Hypothalamus (tissue), 51 donors: ENCODE measurements at places on chromosomes 3 and 15.

DNA sequence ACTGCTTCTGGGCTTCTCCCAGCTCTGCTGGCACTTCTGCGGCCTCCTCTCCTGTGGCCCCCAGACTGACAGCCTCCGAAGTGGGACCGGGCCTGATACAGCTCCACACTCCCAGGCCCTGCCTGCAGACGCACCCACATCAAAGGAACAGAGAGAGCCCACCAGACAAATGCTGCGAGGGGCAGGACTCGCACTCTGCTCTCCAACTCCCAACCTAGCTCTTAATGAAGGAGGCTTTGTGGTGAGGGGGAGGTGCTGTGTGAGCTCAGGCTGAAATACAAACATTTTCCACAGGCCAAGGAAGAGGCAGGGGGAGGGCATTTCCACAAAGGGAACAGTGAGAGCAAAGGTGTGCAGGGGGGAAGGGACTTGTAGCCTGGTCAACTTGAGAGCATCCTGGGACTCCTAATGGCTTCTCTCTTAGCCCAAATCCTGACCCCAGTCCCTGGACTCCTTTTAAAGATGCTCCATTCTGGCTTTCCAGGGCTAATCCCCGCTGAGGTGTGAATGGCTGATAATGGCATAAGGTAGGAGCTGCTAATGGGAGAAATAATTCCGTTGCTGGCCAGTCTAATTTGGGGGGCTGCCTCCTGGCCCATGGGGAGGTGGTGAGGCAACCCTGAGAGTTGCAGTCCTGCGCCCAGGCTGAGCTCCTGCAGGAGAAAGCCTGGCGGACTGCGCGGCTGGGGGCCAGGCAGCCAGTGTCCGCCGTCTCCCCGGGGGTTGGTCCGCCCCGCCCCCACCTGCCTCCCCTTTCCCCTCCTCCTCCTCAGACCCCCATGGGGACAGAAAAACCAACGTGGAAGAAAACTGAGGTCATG, 9.6 kb downstream of the LINGO1 start:
- DNase-seq, result no peak

DNA sequence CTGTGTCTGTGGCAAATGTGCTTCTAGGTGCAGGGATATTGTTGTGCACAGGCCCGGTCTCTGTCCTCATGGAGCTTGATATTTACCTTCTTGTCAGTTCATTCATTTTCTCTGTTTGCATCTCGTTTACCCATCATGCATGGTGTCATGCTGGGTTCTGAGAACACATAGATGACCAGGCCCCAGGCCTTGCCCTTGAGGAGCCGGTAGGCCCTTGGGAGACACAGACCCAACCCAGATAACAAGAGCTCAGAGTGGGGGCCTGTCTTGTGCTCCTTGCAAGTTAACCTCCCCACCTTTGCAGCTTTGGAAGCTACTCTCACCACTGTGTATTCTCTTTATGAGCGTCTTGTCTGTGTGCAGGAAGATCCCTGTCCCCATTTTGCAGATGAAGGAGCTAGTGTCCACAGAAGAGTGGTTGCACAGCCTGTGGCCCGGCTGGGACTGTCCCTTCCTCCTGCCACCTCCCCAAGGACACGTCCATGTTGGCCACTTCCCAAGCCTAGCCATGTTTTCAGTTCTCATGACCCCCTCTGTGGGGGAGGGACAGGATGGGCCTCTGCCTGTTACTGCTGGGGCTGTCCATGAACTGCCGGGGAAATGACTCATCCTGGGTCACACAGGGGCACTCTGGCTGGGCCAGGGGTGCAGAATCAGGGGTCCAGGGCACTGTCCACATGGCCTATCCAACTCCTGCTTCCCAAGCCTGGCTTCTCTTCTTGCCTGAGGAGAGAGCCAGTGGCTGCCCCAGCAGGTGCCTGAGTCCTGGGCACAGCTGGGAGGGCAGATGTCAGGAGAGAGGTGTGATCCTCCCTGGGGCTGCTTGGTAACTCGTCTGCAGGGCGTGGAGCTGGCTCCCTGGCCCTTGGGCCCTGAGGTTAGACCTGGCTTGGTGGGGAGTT, 3.4 kb downstream of the SNX33 start:
- DNase-seq, result no peak

GRCh38 chr3:60182697-60183096, 1068.6 kb downstream of the FHIT start:
- no peak for DNase-seq

- peak; percentile 7 for DNase-seq
Measured at GRCh38 chr3:71305231-71306206, 278.0 kb downstream of the FOXP1 start.

- no peak for DNase-seq
Measured at GRCh38 chr15:58517252-58517681, 85.5 kb downstream of the LIPC start.

- DNase-seq, result no peak
Measured at GRCh38 chr15:62445244-62445643, 280.2 kb upstream of the C2CD4B start.

DNA sequence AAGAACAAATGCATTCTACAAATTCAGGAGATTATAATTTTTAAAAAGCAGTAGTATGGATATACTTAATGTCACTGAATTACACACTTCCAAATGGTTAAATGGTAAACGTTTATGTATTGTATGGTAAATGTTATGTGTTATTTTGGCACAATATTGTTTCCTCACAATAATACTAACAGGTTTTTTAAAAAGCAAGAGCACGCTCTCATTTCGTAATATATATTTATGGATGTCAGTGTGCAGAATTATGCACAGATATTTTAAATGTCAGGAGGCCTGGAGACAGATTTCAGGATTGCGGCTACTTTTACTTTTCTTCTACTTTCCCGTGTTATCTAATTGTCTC, 533 bp downstream of the ZNF445 start:
- DNase-seq, result no peak

DNA sequence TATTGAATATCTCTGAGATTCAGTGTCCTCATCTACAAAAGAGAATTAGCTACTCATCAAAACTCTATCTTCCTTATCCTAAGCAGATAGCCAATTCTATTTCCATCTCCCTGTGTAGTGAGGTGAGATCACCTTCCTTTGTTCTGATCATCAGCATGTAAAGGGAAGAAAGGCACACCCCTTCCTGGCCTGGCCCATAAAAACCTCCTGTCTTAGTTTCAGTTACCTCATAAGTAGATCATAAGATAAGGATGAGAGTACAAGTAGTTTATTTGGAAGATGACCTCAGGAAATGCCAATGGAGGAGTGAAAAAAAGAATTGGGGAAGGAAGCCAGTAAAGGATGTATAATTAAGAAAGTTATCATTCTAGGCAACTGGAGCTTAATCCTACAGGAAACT, 114.5 kb upstream of the GADL1 start:
- DNase-seq, result no peak

DNA sequence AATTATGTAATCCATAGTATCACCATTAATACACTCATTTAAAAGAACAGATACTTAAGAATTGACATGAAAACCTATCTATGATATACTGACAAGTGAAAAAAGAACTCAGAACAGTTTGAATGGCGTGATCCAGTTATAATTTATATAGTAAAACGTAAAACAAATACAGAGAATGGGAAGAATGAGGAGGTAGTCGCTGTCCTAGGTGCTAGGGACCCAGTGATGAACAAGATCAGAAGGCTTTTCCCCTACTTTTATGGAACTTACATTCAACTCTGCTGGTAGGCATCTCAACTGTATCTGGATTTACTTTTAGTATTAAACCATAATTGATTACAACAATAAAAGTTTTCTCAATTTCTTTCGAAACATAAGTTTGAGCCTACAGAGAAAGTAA, 31.8 kb downstream of the GSK3B start:
- DNase-seq, result no peak

DNA sequence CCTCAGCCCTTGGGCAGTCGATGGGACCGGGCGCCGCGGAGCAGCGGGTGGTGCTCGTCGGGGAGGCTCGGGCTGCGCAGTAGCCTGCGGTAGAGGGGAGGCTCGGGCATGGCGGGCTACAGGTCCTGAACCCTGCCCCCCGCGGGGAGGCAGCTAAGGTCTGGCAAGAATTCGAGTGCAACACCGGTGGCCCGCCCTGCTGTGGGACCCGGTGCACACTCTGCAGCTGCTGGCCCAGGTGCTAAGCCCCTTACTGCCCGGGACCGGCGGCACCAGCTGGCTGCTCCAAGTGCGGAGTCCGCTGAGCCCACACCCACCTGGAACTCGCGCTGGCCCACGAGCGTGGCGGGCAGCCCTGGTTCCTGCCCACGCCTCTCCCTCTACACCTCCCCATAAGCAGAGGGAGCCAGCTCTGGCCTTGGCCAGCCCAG, 377.7 kb upstream of the RBMS3 start:
- DNase-seq, result no peak

- DNase-seq, result no peak
Measured at GRCh38 chr3:4515916-4516579, 22.9 kb downstream of the ITPR1 start.

DNA sequence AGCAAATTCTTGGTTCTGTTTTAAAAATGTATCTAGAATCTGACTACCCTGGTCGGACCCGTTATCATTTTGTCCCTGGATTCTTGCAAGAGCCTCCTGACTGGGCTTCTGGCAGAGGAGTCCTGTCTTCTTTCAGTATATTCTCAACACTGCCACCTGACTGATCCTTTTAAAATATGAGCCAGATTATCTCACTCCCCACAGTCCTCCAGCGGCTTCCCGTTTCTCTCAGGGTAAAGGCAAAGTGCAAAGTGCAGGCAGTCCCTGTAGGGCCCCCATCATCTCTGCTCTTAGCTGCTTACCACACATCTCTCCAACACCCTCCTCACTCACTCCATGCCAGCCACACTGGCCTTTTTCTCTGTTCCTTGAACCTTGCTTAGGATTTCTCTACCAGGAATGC, 28.4 kb downstream of the CRTC3 start:
- no peak for DNase-seq

GRCh38 chr3:127734754-127735473, 62.2 kb downstream of the ABTB1 start:
- no peak for DNase-seq

DNA sequence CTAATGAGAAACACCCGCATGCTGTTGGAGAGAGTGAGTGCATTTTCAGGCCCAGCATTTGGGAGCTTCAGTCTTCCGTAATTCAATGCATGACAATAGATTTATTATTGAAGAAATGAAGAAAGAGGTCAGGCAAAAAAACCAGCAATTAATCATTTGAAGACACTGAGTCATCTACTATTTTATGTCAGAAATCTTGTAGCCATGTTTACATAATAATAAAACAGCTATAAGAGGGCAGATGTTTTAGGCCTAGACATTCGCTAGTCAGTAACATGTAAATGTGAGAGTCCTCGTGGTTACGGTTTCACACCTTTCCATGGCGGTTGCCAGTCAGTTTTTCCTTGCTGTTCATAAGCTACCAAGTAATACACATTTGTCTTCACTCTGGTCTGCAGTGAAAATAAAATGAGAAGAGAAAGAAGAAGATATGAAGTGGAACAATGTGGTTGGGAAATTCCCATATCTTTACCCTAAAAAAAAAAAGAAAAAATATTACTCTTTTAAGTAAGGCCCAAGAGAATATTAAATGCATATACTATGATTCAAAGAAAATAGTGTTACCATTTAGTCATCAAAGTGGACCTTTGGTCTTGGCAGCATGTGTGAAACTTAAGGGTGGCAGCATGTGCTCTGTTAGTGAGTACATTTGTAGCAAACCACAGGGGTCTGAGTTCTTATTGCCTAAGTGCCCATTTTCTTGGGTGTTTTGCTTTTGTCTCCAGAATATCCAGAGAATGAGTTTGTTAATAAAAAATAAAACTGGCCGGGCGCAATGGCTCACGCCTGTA, 140.5 kb upstream of the TBL1XR1 start:
- no peak for DNase-seq

GRCh38 chr15:93656041-93656440, 567.0 kb upstream of the RGMA start:
- no peak for DNase-seq

- DNase-seq, result no peak
Measured at GRCh38 chr3:52704611-52705437, 767 bp downstream of the GLT8D1 start.

DNA sequence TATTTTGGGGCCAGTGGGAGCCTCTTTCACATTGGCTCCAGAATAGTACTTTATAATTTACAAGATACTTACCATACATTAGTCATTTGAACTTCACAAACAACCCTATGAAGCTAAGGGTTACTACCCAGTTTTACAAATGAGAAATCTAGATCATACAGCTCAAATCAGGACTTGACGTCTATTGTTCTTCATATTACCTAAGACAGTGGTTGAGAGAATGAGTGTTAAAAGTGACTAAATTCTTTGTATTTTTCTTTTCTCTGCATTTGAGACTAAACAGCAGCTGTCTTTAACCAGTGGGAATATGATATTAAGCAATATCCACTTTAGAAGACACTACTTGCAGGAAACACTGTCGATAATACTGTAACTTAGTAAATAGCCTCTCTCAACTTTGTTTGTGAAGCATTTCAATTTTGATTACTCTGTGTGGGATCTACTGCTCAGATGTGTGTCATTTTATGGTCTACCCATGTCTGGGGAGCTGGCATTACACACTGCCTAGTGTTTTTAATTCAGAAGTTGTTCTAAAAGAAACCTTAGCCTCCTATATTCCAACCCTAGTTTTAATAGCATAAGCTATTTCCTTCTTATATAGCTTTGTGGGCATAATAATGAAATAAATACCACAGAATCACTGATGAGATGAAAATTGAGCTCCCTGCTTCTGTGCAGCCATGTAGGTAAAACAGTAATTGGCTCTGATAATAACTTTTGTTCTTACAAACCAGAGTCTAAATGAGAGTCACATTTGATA, 45.9 kb downstream of the IQCH start:
- no peak for DNase-seq

GRCh38 chr3:144511346-144511745, 539.7 kb downstream of the DIPK2A start:
- no peak for DNase-seq
